Mesenchymal stem cell (in vitro differentiated cells and primary cell): ENCODE measurements at places on chromosomes 3 and 15.

DNA sequence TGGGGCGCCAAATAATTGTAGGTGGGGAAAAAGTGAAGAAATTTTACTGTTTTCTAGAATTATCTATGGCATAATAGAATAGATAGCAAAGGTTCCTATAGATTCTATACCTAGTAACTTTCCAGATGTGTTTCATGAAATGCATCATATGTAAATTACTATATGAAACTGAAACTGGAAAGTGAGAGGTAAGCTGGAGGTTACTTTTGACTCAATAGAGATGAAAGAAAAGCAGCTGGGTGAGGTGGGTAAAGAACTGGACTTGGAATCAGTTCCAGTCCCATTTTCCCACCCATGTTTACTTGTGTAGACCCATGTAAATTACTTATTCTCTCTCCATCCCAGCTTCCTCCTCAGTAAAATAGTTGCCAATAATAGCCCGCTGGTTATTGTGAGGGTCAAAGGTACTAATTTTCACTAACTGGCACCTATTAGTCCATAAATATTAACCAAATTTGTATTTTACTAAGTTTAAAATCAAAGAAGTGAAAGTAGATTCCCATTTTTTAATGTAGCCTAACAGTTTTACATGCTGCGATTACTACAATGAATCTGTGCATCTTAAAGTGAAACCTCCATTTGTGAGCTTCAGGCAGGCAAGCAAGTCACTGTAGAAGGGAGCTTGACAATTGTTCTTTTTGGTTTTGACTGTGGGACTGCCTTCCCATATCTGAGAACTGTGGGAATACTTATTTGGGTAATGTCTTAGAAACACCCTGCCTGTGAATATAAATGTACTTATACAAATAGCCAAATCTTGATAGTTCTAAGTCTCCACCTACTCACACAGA lies 312.1 kb downstream of the SLC9A9 start:
- no peak for DNase-seq

- no peak for DNase-seq
Measured at GRCh38 chr3:106836906-106837305, 540.3 kb upstream of the CCDC54 start.

GRCh38 chr15:55742927-55743728 lies at the start of gene PRTG:
Gene PRTG, minus strand, starts transcription at chr15:55743152. Its CDS starts 221 bp downstream, at chr15:55742931.
- DNase-seq = peak; percentile 90

DNA sequence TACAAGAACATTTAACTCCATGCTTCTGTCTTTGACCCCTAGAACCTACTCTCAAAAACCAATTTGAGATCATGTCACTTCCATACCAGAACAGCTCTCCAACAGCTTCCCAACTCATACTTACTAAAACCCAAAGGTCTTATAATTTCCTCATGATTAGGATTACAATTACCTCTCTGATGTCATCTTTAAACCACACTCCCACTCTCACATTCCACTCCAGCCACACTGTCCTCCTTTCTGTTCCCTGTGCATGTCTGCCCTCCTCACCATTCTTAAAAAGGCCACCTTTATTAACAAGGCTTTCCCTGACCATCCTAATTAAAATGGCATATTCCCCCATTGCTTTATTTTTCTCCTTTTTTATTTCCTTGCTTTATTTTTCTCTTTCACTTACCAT lies 18.9 kb downstream of the PHC3 start:
- DNase-seq = no peak

DNA sequence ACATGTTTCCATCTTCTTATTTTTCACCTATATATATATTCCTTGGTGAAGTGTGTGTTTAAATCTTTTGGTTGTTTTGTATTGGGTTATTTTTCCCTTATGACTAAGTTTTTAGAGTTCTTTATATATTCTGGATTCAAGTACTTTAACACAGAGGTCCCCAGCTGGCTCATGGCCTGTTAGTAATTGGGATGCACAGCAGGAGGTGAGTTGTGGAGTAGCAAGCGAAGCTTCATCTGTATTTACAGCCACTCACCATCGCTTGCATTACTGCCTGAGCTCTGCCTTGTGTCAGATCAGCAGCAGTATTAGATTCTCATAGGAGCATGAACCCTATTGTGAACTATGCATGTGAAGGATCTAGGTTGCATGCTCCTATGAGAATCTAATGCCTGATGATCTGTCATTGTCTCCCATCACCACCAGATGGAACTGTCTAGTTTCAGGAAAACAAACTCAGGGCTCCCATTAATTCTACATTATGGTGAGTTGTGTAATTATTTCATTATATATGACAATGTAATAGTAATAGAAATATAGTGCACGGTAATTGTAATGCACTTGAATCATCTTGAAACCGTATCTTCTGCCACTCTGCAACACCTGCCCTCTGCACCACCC lies 151.6 kb downstream of the RSRC1 start:
- no peak for DNase-seq

DNA sequence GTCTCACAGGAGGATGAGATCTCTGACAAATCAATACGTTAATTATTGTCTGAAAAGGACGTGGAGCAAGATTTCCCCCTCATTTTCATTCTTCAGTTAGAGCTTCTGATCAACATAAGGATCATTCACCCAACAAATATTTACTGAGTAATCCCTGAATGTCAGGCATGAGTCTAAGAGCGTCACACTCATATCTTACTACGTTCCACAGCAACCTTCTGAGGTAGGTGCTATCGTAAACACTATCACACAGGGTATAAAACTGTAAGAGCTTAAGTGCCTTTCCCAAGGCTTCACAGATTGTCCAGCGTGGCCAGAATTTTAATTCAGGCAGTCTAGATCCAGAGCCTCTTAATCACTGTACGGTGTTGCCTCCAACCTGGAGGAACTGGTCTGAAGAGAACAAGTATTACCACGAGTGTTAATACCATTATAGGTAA lies 10.6 kb upstream of the TM4SF1 start:
- peak; percentile 88 for DNase-seq
